ENCODE measurements at places on chromosomes 4 and X. TPM values are rescaled to one million over a fixed set of nuclear protein-coding genes. Genes with fewer than 3 reads are reported as not detected.

DNA sequence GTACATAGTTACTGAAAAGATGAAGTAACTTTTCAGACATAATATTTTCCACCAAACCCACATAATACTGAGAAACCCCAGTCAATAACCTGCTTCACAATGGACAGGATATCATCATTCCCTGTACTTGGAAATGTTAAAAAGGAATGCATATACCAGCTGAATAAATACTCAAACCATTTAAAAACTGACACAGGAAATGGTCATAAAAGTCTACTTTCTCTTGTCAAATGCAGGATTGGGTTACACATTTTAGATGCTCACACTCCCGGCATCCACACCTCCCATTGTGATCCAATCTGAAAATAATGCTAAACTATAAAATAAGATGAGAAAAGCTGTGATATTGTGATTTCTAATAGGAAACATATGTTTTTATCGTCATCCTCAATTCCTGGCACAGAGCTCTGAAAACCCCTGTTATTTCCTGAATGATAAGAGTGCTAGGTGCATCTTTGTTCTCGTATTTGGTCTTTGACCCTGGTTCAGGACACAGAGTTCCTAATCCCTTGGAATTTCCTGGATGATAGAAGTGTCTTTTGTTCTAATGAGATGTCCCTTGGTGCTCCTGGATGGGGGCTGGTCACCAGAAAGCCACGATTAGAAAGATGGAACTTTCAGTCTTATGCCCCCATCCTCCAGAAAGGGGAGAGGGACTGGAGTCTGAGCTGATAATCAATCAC, 821.3 kb downstream of the TRIML1 start:
- no peak for DNase-seq

DNA sequence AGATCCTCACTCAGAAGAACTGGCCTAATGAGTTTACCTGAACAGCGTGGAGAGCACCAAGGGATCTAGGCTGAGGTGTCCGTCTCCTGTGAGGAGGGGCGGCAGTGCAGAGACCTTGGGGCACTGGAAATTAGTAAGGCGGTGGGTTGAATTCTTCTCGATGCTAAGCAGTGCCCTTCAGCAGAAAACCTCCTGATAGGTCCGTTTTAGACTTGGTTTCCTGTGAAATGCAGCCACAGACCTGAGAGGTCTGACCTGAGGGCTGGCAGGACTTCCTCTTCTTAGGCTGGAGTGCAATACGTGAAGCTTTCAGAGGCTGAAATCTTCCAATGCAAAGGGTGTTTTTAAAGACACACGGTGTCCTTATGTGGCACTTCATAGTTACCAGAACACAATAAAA, at the start of gene CLNK:
TSS of gene CLNK (minus strand) at position 138 of the 400 bp plus-strand sequence. CDS start 16,899 bp downstream, outside the sequence.
- no peak for DNase-seq

TRPC5OS gene
- polyA plus RNA-seq, result 0.16 TPM

DNA sequence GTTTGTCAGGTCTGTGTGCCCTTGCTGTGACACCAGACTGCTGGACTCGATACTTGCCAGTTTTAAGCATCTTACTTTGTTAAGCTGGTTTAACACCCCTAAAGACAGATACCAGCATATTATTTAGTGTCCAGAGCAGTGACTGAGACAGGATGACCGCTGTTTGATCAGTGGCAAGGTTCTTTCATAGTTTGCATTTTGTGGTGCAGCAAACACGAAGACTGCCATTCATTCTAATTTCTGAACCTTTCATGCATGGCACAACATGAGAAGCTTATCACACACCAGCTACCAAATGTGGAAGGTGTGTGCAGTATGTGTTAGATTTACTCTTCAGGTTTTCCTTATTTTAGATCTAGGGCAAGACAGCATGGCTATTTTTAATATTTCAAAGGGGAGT, 28.2 kb downstream of the JADE1 start:
- DNase-seq, result no peak

GRCh38 chr4:743463-744211, 38.0 kb downstream of the PCGF3 start:
- no peak for DNase-seq

CENPVL1 gene
- 0.22 TPM for polyA plus RNA-seq

RRH gene
- polyA plus RNA-seq, result 0.51 TPM

PCDH7 gene
- 22.2 TPM for polyA plus RNA-seq

GRCh38 chr4:173367285-173367684, 3.5 kb upstream of the SAP30 start:
- no peak for DNase-seq

DNA sequence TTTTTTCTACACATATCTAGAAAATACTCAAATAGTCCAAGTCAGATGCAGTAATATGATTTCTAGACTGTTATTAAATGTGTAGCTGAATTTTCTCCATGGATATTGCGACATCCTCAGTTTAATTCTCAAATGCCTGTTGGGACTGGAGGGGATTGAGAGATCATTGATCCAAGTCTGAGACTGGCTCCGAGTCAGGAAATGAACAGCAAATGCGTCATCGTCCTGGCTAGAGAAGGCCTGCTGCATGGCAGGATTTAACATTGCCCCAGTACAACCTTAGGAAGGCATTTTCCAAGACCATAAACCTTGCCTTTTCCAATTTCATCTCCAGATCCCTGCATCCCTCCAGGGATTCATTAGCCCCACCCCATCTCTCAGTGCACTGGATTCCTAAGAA, 56.6 kb upstream of the SLC6A14 start:
- DNase-seq, result no peak

PRKG2 gene
- 1.6 TPM for polyA plus RNA-seq

NSG1 gene
- 4.8 TPM for polyA plus RNA-seq

- DNase-seq, result no peak
Observed at GRCh38 chr4:104128031-104128849, 366.5 kb downstream of the CXXC4 start.

LRCH2 gene
- 11.6 TPM for polyA plus RNA-seq

- DNase-seq, result no peak
Observed at GRCh38 chrX:25023908-25024307, 8.1 kb upstream of the ARX start.

- peak; percentile 78 for DNase-seq
Observed at GRCh38 chr4:183504930-183505610, at the start of gene ING2. Gene ING2, plus strand, starts transcription at chr4:183505058. Its CDS starts 138 bp downstream, at chr4:183505196.

DNA sequence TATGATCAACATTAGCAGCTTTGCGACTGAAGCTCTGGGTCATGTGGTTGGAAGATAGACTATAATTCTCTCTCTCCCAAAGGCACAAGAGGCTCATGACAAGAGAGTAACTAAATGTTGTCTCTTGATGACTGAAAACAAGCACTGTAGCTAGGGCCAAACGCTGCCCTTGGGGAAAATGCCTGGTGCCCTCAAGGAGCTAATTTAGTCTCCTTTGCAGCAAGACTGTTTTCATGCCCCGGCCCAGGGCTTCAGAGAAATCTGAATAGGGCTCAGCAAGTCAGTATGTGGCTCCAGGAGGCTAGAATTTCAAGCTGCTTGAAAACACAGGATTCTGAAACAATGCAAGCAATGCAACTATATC, 411.9 kb downstream of the GPAT3 start:
- peak; percentile 1 for DNase-seq

DNA sequence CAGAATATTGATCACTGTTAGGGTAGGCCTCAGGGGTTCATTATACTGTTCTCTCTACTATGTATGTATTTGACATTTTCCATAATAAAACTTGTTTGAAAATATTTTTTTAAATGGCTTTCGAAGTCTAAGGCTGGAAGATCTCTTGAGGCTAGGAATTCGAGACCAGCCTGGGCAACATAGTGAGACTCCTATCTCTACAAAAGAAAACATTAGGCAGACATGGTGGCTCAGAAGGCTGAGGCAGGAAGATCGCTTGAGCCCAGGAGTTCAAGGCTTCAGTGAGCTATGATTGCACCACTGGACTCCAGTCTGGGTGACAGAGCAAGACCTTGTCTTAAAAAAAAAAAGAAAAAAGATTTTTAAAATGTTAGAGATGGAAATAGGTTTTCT, 15.5 kb upstream of the TBC1D14 start:
- no peak for DNase-seq

DNA sequence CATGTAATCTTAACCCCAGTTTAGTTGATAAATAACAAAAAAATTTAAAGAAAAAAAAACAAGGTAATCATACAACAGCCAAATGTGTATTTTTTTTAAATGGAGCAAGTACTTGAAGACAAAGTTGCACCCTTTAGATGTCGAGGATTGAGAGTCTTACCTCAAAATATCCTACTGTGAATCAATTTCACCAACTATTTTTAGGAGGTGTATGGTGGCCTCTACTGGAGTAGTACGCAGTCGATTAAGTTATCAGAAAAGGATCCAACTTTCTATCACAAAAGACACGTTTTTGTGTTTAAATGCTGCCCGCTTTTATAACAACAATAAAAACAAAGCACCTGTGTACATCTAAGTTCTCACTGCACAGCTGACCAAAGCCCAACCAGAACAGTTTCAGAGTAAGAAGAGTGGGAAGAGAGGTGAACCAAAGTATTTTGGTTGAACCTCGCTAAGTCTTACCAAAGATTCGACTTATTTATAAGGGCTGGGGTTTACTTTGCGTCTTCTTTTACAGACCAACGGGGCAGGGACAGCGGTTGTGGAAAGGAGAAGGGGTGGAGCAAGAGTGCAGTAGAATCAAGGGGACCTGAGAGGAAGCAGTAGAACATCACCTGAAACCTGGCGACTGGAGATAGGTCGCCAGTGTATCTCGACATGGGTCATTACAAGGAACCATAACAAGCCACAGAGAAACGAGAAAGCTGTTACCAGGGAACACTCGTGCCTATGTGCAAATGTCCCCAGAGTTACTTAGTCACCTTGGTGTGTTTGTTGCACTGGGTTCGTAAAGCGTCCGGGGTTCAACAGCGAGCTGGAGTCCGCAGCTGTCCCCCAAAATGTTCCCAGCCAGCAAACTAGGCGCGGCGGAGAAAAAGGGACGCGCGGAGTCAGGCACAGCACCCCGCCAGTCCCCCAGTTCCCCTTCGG, 1.1 kb downstream of the RPS6KA6 start:
- DNase-seq, result peak; percentile 4

LEF1 gene
- polyA plus RNA-seq, result 68.6 TPM

- DNase-seq, result no peak
Observed at GRCh38 chrX:470686-471085, 84.0 kb upstream of the PPP2R3B start.

GRCh38 chr4:1022739-1023066, 11.3 kb downstream of the FGFRL1 start:
- no peak for DNase-seq

P2RY4 gene
- 0.56 TPM for polyA plus RNA-seq

SSX3 gene
- not detected for polyA plus RNA-seq

- no peak for DNase-seq
Observed at GRCh38 chrX:68571610-68572311, 72.9 kb downstream of the YIPF6 start.

NAP1L3 gene
- 11.5 TPM for polyA plus RNA-seq

- DNase-seq, result no peak
Observed at GRCh38 chrX:68354879-68355628, 78.2 kb downstream of the OPHN1 start.

RAB41 gene
- 0.85 TPM for polyA plus RNA-seq

EMCN gene
- polyA plus RNA-seq, result 111 TPM

DNA sequence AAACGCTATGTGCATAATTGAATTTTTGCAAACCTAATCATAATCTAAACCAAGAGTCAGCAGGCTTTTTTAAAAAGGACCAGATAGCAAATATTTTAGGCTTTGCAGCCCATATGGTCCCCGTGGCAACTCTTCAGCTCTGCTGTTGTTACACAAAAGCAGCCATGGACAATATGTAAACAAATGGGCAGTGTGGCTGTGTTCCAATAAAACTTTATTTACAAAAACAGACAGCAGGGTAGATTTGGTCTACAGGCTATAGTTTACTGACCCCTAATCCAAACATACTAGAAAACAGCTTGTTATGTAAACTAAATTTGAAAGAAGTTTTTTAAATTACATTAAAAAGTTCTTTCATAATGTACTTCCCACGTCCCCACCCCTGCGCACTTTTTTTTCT, 53.1 kb downstream of the FUNDC1 start:
- no peak for DNase-seq

HNRNPDL gene
- polyA plus RNA-seq, result 535 TPM

ITM2A gene
- 63.2 TPM for polyA plus RNA-seq

DNA sequence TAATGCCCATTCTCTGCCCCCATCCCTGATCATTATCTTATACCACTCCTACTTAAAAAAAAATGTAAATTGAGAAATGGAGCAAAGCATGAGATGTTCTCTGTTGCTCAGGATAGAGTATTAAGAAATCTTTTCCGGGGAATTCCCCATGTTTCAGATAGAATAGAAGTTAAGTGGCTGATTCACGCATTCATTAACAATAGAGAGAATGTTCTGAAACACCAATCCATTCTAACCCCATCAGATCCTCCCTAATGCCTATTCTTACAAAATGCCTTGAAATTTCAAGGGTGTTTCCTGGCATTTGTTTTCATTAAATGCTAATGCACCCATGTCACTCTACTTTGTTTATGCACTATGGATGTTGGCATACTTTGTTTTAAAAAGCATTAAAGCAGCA, 101.1 kb downstream of the AREG start:
- DNase-seq, result no peak

SOWAHB gene
- polyA plus RNA-seq, result 6.4 TPM

DNA sequence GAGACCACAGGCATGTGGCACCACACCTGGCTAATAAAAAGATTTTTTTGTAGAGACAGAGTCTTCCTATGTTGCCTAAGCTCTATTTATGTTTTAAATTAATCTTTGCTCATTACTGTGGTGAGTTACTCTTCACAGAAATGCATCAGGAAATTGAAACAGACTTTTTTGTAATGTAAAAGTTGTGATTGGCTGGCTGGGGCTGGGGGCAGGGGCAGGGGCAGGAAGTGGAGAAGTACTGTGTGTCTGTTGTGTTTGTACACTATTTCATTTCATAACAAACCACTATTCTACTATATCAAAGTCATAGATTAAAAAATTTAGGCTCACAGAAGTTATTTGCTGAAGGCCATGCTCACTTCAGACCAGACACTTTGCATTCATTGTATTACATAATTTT, 19.1 kb upstream of the ABRAXAS1 start:
- no peak for DNase-seq

CTAG2 gene
- not detected for polyA plus RNA-seq

ATP11C gene
- polyA plus RNA-seq, result 31.9 TPM

DNA sequence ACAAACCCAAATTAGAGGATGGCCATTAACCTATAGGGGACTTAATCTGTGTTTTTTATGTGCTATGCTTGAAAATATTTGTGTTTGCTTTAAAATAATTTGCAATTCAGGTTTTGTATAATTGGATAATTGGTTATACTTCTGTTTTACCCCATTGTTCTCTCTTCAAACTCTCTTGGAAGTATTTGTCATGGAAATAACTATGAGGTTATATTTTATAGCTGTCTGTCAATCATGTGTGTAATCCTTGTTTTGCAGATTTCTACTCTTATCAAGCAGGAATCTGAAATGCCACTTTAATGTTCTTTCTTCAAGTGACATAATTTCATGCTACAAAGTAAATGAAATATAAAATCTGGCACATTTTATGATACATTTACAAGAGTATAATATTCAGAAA, 15.4 kb upstream of the NDUFC1 start:
- DNase-seq, result no peak

Measured in renal pelvis (tissue), 12 donors.